ENCODE measurements at places on chromosomes 13 and 19. TPM values are rescaled to one million over a fixed set of nuclear protein-coding genes. Genes with fewer than 3 reads are reported as not detected.
A peak's percentile ranks its signal among the peaks of the same experiment; 100 is the strongest.

- peaks cover 33% of the 10 kb centered on the region for H3K36me3 ChIP-seq
- H3K4me1 ChIP-seq, result no peaks in the 10 kb centered on the region
- no peak overlapping the region for H3K4me3 ChIP-seq
- no peaks in the 10 kb centered on the region for H3K27me3 ChIP-seq
Observed at GRCh38 chr13:19845758-19846157, 17.7 kb downstream of the ZMYM5 start.

DNA sequence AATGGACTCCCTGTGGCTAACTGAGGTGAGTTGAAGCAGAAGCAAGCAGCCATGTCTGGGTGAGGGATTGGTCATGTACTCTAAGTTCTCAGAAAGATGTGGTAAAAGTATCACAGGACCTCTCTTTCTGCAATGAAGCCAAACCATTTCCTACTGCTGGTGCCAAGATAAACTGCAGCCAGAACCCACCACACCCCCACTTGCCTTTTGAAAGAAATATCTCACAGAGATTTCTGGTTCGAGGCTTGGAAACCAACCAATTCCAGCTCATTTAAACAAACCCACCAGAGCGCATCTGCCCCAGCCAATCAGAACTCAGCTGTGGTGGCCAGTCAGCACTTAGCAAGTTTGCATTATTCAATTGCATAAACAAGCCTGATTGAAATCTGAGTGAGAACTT lies 204.5 kb upstream of the ATXN8OS start:
- no peaks in the 10 kb centered on the region for H3K36me3 ChIP-seq
- no peak overlapping the region for H3K27ac ChIP-seq

DNA sequence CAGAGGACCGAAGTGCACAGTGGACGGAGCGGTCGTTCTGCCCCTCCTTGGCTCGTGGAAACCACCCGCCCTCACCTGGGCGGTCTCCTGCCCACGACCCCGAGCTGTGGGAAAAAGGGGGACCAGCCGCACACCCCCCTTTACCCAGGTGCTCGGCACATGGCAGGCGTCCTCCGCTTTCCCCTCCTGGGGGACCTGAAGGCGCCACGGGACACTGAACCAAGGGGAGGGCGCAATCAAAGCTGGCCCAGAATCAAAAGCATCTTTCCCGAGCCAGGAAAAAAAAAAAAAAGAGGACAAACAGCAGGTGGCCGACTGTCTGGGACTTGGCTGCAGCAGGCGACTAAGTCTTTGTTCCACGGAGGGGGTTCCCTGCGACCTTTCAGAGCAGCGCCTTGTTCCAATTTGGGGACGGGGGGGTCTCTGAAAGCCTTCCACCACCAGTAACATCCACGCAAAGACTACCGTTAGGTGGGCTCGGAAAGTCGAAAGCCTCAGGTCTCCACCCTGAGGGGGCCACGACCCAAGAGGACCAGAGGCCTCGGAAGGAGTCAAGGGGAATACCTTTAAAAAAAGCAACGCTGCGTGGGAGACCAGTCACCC lies 1.1 kb downstream of the MBD3 start:
- no peak for DNase-seq
- H3K36me3 ChIP-seq, result no peaks in the 10 kb centered on the region
- H3K27ac ChIP-seq, result peak overlapping the region; percentile 84
- peak overlapping the region; percentile 89 for H3K4me3 ChIP-seq
- no peaks in the 10 kb centered on the region for H3K27me3 ChIP-seq

DNA sequence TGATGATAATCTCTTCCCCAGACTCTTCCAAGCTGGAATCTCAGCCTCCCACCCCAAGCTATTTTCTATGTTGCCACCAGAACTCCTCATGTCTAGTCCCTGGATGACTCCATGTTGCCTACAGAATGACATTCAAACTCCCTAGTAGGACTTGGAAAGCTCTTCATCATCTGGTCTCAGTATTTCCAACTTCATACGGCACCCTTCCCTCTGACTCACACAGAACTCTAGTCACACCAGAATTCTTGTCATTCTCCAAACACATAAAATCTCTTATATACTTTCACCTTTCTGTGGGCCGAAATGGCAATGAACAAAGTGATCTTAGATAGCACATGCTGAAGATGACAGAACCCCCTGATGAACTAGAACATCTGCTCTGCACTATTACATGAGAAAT lies 86.2 kb downstream of the CAB39L start:
- no peaks in the 10 kb centered on the region for H3K27me3 ChIP-seq
- no peaks in the 10 kb centered on the region for H3K36me3 ChIP-seq
- no peak overlapping the region for H3K4me3 ChIP-seq
- no peaks in the 10 kb centered on the region for H3K4me1 ChIP-seq

The ANGPTL4 gene
- total RNA-seq, result not detected

The MAST1 gene
- 1.2 TPM for total RNA-seq

DNA sequence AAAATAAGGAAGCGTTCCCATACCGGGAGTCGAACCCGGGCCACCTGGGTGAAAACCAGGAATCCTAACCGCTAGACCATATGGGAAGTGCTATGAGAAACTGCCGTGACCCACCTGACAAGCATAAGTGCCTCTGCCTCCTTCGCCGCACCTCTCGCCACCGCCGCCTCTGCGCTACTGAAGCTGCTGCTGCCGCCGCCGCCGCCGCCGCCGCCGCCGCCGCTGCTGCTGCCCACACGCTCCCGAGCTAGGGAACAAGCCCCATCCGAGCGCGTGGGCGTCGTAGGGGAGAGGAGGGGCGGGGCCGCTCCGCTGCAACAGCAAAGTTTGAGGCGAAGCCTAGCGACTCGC lies 610 bp upstream of the WBP4 start:
- peak overlapping the region; percentile 96 for H3K4me3 ChIP-seq
- peaks cover under 1% of the 10 kb centered on the region for H3K36me3 ChIP-seq
- no peaks in the 10 kb centered on the region for H3K27me3 ChIP-seq

GRCh38 chr19:23283925-23284324 lies 33.7 kb upstream of the ZNF724 start:
- DNase-seq, result peak; percentile 70
- H3K27ac ChIP-seq, result no peak overlapping the region
- H3K4me1 ChIP-seq, result no peaks in the 10 kb centered on the region
- no peak overlapping the region for H3K4me3 ChIP-seq
- no peaks in the 10 kb centered on the region for H3K27me3 ChIP-seq
- H3K36me3 ChIP-seq, result no peaks in the 10 kb centered on the region

DNA sequence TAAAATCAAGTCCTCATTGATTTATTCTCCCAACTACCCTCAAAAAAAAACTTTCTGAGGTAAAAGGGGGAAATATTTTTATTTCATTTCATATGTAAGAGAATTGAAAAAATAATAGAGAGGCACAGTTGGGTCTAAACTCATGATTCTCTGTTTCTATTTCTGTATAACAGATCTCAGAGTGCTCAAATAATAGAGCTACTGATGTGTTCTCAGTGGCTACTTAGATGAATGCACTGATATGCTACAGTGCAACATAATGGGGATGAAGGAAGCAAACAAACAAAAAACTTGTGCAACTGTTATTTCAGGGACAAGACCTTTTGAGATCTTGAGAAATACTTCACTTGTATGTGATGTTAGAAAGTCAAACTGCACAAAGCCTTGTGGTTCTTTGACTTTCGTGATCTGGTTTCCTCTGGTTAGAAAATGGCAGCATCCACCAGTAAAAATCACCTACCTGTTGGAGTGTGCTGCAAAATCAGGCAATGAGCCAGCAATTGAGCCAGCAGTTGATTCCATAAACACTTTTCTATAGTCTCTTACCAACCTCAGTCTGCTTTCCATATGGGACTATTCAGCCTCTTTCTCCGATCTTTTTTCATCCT lies 9.7 kb upstream of the DACH1 start:
- no peaks in the 10 kb centered on the region for H3K36me3 ChIP-seq
- DNase-seq, result no peak
- H3K27me3 ChIP-seq, result no peaks in the 10 kb centered on the region

Measured in B cell (primary cell).